Posterior vena cava (tissue), 2 donors: ENCODE measurements at places on chromosomes 7 and 10. TPM values are rescaled to one million over a fixed set of nuclear protein-coding genes. Genes with fewer than 3 reads are reported as not detected.

Gene LIPM
- not detected for total RNA-seq

Gene SAMD9L
- 13.4 TPM for total RNA-seq

Gene NOS3
- total RNA-seq = 27.9 TPM

DNA sequence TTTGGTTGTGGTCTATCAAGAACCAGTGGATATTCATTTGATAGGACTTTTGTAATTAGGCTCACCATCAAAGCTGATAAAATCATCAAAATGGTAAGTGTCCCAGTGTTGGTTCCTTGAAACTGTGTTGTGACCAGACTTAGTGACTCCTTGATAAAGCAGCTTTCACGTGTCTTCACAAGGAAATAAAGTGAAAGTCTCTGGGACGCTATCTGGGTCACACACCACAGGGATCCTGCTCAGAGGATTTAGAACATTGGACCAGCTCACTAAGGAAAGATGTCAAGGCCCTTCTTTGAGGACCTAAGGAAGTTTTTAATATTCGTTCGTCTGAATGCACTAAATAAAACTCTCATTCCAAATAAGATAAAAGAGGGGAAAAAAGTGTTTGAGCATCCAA is 193.1 kb downstream of the RNLS start:
- no peak for DNase-seq

DNA sequence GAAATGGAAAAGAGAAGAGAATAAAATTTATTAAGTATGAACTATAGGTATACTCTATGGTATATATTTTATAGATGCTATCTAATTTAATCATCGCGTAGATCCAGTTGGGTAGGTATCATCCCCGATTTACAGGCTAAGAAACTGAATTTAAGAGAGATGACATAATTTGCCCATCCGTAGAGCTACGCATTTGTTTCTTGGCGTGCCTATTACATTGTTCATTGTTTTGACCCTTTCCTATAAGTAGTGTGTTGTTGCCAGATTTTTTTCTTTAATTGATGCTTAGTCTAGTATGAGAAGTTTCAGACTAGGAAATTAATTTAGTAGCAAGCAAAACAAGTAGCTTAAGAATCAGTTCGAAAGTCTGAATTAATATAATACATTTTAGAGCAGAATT is 205.7 kb upstream of the NPSR1 start:
- no peak for DNase-seq

- no peak for DNase-seq
Observed at GRCh38 chr7:155816192-155816508, 3.9 kb upstream of the SHH start.

DNA sequence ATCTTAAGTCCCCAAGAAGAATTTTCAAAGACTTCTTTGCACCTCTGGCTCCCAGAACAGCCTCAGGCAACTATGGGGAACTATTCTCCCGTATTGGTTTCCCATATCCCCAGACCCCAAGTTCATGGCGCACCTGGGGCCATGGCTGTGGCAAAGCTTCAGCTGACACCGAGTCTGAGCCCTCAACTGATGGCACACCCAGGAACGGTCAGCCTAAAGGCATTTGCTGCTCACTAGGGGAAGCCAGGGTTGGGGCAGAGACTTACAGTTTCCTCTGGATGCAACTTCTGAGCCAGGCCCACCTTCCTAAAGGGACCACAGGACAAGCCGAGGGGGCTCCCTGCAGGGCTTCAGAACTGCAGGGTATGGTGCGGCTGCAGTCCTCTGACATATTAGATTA is 13.7 kb upstream of the CPA1 start:
- DNase-seq = peak; percentile 38

- DNase-seq = no peak
Observed at GRCh38 chr10:83680470-83680891, 458.8 kb upstream of the GHITM start.

DNA sequence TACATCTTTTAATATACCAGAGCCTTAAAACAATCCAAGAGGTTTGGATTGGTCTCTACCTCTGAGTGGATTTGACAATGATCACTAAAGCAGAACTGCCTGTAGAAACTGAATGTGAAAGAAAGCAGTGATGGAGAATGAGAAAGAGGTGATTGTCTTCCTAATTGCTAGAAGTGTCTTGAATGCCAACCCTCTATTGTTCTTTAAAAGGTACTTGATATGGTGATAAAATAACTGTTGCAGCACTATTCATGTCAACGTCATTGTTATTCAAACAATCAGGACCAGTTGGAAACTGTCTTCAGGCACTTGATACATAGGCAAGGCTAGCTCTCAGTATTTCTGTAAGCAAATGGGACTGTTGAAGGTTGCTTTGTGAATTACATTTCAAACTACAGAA is 47.9 kb upstream of the ITPRID1 start:
- no peak for DNase-seq

GRCh38 chr7:88101769-88102168 is 118.1 kb downstream of the SRI start:
- DNase-seq = no peak
